Hematopoietic multipotent progenitor cell treated with erythropoietin and hydrocortisone succinate and interleukin-3 and kit ligand, for 15 days (in vitro differentiated cells): ENCODE measurements at places on chromosomes 1 and 21.

DNA sequence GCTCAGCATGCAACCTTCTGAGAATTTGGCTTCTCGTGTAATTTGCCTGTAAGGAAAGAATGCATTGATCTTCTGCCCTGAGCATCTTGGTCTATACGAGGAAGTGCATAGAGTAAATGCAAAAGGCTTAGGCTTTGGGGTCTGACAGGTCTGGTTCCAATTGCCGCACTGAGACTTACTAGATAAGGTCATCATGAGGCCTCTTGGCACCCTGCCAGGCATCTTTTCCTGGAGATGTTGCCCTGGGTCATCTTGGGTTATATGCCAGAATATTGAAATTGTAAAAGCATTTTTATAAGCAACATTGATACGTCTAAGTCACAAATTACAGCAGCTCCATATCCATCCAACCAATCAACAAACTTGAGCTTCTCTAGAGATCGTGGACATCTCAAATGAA is 108.8 kb upstream of the WARS2 start:
- no peak for DNase-seq

DNA sequence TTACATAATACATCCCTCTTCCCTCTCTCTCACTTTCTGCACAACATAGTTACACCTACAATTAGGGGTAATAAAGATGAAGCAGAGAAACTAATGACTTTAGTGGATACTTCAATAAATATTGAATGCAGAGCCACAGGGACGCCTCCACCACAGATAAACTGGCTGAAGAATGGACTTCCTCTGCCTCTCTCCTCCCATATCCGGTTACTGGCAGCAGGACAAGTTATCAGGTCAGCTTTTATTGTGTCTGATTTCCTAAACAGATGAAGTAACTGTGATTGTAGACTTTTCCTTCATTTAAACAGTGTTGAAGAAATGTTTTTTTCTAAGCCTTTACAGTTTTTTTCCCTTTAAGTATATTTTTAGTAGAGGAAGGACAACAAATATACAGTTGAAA is 281.6 kb downstream of the TPR start:
- no peak for DNase-seq

DNA sequence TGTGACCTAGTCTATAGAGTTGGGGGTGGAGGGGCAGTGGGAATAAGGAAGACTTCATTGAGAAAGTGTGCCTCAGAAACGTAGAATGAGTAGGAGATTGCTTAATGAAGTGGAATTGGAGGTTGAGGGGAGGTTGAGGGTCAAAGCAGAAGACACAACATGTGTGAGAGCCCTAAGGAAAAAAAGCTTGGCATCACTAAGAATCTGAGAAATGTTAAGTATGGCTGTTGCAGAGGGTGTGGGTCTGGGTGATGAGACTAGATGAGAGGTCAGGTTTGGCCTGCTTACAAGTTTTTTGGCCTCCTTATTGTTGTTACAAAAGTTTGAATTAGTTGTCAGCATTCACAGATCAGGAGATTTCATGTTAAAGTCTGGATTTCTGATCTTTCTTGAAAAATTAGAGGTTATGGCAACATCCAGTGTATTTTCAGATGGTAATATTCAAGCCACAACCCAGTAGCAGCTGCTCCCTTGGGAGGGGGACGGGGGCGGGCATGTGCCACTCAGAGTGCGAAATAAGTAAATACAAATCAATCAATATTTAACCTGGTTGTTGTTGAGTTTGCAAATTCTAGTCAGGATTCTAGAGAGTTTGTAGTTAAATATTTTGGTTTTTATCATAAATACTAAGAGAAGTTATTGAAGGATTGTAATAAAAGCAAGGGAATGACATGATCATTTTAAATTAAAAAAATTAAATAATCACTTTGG is 4.3 kb downstream of the MAN1A2 start:
- no peak for DNase-seq

DNA sequence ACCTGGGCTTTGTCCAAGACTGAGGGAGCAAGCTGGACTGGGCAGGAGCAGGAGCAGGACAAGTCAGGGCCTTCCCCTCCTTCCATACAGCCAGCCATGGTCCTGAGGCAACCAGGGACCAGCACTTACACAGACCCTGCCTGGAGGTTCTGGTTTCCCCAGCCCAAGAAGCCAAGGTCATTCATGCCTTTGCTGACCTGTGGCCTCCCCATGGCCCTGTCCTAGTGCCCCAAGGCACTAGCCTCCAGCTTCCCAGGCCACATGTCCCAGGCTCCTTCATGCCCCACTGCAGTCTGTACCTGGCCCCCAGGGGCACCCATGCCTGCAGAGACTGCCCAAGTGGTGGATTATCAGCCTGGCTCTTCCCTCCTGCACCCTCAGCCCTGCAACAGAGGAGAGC is 243.9 kb downstream of the TOMM20 start:
- DNase-seq = no peak

DNA sequence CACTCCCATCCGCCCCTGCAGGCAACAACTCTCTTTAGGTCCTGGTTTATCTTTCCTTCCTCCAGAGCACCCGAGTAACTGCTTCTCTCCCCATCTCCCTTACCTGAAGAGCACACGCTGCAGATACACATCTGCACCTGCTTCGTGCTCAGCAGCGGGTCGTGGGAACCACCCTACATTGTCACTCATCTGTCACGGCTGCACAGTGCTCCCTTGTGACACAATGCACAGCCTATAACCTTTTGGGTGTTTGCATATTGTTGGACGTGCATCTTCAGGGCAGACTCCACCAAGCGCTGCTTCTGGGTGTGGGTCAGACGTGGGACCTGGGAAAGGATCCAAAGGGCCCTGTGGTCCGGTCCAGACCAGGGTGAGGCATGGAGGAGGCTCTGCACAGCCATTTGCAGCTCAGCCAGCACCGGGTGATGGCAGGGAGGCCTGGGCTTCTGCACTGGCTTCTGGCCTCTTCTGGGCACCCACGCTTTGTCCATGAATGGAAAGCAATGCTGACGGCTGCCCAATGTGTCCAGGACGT is 42.5 kb downstream of the WDR4 start:
- no peak for DNase-seq

DNA sequence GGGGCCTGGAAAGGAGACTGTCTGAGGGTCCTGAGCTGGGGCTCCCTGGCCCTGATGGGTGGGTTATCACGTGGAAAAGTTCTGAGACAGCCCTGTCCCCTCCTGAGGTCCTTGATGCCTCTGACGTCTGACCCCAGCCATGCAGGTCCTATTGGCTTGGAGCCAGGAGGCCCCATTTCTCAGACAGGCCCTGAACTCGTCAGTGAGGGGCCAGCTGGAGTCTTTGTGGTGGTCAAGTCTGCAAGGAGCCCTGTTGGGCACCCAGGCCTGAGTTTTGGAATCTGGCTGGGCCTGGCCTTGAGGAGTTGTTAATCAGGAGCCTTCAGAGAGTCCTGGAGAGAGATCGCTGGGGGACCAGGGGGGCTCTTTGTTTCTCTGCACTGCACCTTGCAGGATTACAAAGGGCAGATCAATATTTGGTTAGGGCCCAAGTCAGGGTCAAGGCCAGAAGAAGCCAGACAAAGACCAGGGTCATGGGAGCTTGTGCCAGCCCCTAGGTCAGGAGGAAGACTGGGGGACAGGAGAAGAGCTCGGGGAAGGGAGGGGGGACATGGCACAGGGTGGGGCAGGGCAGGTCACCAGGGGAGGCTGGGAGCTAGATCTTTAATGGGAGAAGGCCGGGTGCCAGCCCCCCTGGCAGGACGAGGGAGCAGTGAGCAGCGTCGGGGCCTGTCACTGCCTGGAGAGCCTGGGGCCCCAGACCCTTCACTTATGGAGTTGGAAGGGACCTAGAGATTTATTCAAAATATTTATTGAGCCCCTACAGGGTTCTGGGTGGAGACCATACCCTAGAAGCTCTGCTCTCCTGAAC is 83.2 kb downstream of the PTPRU start:
- no peak for DNase-seq

DNA sequence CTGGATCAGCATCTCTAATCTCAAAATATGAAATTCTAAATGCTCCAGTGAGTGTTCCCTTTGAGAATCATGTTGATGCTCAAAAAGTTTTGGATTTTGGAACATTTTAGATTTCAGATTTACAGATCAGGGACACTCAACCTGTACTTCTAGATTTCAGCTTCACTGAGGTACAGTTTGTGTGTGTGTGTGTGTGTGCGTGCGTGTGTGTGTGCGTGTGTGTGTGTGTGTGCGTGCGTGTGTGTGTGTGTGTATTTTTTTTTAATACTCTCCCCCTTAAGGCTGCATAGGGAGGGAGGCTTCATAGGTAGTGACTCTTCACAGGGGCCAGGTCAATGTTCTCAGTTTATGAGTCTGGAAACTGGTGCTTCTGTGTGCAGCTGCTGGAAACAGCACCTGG is 77.5 kb downstream of the BRINP2 start:
- DNase-seq = no peak

DNA sequence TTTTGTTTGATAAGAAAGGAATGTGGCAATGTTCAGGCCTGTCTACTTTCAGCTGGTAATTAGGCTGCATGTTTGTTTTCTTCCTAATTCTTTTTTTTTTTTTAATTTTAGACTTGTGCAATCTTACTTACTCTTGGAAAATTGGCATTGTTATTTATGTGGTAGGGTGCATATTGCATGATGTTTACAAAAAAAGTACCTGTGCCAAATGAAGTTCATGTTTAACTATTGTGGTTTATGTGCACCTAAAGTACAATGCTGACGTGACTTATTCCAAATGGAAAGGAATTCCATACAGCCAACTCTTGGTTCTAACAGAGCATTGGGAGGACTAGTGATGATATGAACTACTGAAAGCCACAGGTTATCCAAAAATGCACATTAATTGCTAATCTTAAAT is 51.0 kb downstream of the KCNK2 start:
- DNase-seq = no peak

DNA sequence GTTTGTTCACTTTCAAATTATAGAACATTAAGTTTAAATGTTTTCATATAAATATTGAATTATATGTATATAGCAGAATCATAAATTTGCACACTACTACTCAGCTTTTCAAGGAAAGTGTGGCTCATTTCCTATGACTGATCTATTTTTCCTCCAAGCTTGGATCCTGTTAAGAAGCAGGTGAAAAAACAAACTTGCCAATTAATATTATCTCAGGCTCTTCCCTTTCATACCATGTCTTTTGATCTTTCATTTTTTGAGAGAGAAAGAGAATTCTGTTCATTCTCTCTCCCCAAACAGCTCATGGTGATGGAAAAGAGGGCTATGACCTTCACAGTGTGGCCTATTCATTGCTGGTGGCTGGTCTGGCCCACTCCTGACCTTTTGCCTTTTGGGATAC is 43.7 kb downstream of the SEC16B start:
- no peak for DNase-seq

DNA sequence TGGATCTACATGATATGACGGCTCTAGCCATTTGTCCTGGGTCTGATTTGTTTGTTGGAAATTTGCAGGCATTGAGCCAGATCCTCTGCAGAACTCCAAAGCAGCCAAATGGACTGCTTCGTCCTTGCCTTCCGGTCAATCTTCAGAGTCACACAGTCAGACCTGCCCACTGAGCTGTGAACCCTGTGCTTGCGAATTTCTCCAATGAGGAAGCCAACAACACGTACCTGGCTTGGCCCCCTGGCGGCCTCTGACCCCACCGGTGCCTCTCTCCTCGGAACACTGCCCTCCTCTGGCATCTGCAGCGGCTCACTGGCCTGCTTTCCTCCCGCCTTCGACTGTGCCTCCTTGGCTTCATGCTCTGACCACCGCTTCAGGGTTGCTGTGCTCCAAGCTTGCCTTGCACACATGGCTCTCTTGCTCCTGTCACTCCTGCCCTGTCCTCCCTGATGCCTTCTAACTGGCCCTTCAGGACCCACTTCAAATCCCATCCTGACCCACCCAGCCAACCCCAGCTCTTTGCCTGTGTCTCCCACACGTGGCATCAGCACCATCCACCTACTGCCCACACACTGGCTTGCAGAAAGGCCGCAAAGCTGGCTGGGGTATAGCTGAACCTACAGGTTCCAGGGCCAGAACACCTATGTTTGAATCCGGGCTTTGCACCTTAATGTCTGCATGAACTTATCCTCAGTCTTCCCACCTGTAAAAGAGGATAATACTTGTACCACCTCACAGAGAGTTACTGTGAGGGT is 128.2 kb downstream of the KCNN3 start:
- DNase-seq = no peak

GRCh38 chr1:45942411-45942810 is 139.0 kb downstream of the MAST2 start:
- DNase-seq = no peak

DNA sequence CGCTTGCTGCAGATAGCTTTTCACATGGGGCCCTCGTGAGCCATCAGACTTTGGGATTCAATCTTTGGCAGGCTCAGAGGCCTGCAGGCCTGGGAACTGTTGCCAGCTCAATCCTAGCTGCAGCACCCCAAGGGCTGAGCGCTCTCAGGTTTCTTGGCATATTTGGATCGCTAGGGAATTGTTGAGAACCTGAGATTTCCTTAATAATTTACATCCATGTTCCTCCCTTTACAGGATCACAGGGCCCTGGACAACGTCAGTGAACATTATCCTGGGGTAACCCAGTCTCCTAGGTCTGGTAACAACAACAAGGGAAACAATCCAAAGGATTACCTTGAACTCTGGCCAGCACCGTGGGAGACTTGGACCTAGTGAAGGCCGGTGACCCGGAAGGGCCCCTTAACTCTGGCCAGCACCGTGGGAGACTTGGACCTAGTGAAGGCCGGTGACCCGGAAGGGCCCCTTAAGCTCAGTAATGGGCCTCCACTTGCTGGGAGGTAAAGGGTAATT is 49.3 kb upstream of the NEK2 start:
- no peak for DNase-seq

GRCh38 chr1:201662646-201663045 is 123.7 kb downstream of the NAV1 start:
- DNase-seq = no peak

- no peak for DNase-seq
These were observed 29.4 kb upstream of the PPP2R5A start for GRCh38 chr1:212255705-212256307.

- DNase-seq = no peak
These were observed 1470.7 kb upstream of the PRMT6 start for GRCh38 chr1:105585791-105586190.

GRCh38 chr1:114719424-114719787 is 2.8 kb upstream of the NRAS start:
- no peak for DNase-seq

DNA sequence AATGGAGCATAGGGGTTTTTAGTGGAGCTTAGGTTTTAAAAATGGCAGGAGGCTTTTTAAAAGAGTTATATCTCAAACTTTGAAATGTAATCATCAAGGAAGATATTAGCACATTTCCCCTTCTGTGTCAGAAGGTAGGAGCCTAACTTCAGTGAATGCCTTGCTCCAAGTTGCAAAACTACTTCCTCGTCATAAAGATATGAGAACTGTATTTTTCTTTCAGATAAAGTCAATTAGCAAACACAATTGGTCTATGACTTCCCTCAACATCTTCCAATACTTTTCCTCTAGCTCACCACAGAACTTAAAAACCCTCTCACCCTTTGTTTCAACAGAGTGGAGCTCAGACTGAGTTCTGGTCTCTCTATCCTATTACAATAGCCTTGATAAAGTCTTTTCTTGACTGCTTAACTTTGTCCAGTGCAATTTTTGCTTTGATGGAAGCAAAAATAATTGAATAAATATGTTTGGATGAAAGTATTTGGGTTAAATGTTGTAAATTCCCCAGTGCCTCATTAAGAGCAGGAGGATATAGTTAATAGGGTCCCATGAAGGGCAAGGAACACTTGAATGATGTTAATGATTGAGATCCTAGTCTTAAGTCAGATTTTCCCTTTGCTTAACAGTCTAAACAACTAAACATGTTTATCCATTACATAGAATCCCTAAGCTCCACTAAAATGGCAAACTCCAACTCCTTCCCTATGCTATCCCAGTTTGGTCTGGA is 58.9 kb downstream of the TNFSF18 start:
- DNase-seq = no peak

- peak; percentile 55 for DNase-seq
These were observed at the start of gene BMP8B for GRCh38 chr1:39788758-39789570. Gene BMP8B (minus strand): TSS chr1:39788865. CDS start chr1:39788485, 380 bp downstream.

GRCh38 chr1:109214695-109215623 is 1.2 kb downstream of the SARS1 start:
- peak; percentile 82 for DNase-seq
